ENCODE measurements at places on chromosomes 7 and 10. TPM values are rescaled to one million over a fixed set of nuclear protein-coding genes. Genes with fewer than 3 reads are reported as not detected.

The TSPAN12 gene
- total RNA-seq: 23.3 TPM

The GDF2 gene
- not detected for total RNA-seq

The CPEB3 gene
- total RNA-seq: 18.1 TPM

The APBB1IP gene
- 2.9 TPM for total RNA-seq

The STOX1 gene
- 7.4 TPM for total RNA-seq
